ENCODE measurements at places on chromosomes 1 and 21.

- no peak for DNase-seq
Measured at GRCh38 chr1:205670150-205670446, 10.2 kb downstream of the SLC45A3 start.

DNA sequence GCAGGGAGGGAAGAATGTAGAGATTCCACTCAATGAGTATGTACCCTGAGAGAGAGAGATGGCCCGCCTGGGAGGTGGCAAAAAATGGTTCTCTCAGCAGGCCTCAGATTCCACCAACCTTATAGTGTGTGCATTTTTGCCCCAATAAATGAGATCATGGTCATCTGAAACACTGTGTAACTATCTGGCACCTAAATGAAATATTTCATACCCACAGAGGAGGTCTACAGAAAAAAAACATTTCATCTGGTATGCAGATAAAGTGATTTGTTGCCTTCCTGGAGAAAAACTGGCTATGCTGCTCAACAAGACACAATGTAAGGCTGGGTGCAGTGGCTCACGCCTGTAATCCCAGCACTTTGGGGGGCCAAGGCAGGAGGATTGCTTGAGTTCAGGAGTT, 4.9 kb downstream of the TMCO2 start:
- no peak for DNase-seq

- DNase-seq: no peak
Measured at GRCh38 chr21:33152732-33153130, 77.0 kb upstream of the IFNAR2 start.

DNA sequence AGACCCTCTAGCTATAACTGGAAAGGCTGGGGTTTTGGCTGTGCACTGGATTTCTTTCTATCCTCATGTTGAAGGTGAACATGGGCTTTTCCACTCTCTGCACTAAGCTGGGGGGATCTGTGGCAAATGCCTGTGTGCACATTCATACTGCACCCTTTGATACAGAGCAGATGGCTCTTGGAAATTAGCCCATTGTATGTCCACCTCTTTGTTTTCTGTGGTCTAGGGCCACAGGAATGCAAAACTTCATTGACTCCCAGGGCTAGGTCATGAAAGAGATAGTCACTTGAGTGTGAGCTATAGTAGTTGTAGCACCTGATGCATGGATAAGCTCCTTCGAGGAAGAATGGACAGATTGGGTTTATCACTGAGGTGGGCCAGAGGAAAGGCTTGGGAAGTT, 5.7 kb upstream of the OR14A16 start:
- no peak for DNase-seq

DNA sequence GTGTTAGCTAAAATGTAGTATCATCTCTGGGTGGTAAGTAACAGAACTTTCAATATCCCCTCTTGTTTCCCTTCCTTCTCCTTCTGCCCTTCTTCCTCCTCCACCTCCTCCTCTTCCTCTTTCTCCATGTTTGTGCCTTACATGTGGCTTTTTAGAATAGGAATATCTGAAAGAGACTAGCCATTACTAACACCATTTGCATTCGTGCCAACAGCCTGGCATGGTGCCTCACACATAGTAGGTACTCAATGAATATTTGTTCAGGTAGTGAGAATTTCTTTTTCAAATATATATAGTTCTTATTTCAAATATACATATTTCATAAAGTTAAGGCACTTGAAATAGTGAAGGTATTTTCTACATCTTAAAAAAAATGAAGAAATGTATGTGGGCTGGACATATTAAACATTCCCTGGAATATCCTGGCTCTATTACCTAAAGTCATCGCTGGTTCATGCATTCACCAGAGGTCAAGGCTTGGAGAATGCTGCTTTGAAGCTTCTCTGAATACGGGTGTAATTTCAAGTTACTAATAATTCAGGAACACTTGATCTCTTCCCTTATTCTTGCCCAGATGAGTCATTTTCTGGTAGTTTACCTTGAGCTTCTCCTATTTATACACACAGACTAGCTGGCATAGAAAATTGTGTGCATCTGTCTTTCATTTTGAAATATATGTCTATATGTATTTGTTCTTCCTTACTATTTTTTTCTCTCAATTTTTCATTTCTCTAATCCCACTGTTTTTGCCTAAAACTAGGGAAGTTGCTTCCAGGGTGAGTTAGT, 319.4 kb downstream of the TGFB2 start:
- DNase-seq: no peak

GRCh38 chr1:61399199-61399598, 316.8 kb downstream of the NFIA start:
- DNase-seq: no peak

GRCh38 chr21:17446737-17447136, 66.1 kb upstream of the CXADR start:
- no peak for DNase-seq

- no peak for DNase-seq
Measured at GRCh38 chr1:224052772-224053171, 61.1 kb upstream of the FBXO28 start.

GRCh38 chr1:20068722-20069121, 1.3 kb upstream of the PLA2G5 start:
- no peak for DNase-seq

DNA sequence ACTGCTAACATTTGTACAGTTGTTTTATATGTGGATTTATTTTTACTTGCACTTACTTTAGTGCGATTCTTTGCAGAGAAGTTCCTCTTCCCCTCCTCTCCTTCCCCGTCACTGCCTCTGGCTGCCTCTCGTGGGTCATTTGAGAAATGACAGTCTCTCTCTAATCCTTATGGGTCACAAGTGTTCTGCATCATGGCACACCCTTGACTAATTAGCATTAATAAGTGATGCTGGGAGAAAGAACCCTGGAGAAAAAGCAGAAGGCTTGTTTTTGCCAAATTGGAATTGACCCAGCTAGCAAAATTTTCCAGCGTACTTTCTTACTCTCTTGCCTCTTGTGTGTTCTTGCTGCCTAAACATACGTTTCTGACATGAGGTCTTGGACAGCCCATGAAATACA, 301.2 kb downstream of the DUSP10 start:
- DNase-seq: peak; percentile 40

DNA sequence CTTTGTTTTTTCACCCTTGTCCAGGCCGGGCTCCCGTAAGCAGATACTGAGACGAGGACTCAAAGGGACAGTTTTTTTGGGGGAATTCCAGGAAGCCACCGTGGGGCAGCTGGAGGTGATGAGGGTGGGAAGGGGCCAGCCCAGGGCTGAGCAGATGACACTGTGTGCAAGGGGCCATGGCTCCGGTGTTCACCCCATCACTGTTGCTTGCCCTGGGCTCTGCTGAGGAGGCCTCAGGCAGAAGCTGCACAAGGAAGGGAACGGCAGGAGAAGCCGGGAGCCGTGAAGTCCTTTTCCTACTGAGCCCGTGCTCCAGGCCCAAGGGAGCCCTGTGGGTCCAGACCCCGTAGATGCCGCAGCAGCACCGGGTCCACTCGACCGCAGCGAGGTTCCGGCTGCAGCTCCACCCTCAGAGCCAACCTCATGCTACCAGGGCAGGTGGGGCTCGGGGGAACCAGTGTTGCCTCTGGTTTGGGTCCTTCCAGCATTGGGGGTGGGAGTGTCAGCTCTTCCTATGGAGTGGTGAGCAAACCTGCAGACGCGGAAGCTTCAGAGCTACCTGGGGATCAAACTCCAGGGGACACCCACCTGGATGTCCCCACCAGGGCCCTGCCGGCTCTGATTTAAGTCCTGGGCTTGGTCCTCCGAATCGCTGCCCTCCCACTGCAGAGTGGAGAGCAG, 4.3 kb upstream of the CALML6 start:
- DNase-seq: no peak

- no peak for DNase-seq
Measured at GRCh38 chr1:45895406-45895805, 92.0 kb downstream of the MAST2 start.

DNA sequence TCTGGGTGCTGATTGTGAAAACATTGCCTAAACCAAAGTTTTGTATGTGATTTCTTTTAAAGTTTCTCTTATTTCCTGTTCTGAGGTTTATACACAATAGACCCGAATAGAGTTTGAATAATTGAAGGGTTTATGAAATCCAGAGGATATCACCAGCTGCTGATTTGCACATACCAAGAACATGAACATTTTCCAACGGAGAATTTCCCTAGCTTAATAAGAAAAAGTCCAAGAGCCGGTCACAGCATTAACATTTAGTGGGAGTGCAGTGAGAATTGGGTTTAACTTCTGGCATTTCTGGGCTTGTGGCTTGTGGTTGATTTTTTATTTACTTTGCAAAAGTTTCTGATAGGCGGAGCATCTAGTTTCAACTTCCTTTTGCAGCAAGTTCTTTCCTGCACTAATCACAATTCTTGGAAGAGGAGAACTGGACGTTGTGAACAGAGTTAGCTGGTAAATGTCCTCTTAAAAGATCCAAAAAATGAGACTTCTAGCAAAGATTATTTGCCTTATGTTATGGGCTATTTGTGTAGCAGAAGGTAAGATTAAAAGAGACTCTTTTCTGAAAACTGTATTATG, at the start of gene CFH:
TSS of gene CFH (plus strand) at position 407 of the 579 bp plus-strand sequence. CDS start at position 482, 75 bp downstream.
- no peak for DNase-seq

- DNase-seq: no peak
Measured at GRCh38 chr1:220767312-220768125, 19.2 kb upstream of the MTARC1 start.

DNA sequence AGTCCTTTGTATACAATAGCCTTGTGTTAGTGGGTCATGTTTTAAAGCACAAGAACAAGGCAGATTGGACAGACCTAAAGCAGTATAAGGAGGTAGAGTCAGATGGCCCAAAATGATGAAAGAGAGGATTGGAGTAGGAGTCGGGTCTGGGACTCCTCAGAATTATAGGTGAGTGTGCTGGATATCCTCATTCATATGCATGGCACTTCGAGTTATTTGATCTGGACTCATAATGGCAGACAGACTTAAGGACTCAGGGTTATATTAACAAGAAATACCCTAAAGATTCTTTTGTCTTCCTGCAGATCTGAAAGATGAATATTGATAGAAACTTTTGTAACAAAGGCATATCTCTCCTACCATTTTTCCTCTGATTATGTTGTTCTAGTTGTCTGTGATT, 92.7 kb downstream of the GABPA start:
- no peak for DNase-seq

DNA sequence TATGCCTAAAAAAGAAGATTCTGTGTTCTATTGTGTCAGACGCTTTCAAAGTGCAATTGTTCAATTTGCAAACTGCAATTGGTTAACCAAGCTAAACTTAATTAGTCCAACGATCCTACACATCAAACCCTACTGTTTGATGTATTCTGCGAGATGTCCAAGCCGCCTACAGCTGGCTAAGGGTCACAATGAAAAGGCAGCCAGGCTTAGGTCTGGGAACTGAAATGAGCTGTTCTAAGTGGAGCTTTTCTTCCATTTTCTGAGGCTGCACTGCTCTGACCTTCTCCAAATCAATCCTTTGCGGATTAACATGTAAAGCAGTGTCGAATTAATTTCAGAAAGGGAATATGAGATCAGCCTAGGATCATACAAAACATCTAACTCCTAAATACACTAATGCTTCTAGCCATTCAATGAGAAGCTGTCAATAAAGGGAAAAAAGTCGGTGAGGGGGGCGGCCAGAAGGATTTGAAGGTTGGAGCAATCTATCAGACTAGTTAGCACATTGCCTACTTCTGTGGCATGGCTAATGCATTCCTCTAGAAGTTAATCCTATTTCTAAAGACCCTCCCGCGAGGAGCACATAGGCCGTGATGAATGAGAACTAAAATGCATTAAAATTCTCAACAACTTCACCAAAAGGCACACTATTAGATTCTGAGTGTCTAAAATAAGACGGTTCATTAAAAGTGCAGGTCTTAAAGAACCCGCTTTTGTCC, 119.0 kb downstream of the SIM2 start:
- DNase-seq: no peak

GRCh38 chr1:116503546-116504307, 67.1 kb downstream of the CD58 start:
- no peak for DNase-seq

- DNase-seq: no peak
Measured at GRCh38 chr1:156928043-156928602, 7.7 kb downstream of the LRRC71 start.

- DNase-seq: no peak
Measured at GRCh38 chr1:231736464-231736863, 109.9 kb downstream of the DISC1 start.

- DNase-seq: no peak
Measured at GRCh38 chr1:6261615-6261995, 707 bp upstream of the GPR153 start.

DNA sequence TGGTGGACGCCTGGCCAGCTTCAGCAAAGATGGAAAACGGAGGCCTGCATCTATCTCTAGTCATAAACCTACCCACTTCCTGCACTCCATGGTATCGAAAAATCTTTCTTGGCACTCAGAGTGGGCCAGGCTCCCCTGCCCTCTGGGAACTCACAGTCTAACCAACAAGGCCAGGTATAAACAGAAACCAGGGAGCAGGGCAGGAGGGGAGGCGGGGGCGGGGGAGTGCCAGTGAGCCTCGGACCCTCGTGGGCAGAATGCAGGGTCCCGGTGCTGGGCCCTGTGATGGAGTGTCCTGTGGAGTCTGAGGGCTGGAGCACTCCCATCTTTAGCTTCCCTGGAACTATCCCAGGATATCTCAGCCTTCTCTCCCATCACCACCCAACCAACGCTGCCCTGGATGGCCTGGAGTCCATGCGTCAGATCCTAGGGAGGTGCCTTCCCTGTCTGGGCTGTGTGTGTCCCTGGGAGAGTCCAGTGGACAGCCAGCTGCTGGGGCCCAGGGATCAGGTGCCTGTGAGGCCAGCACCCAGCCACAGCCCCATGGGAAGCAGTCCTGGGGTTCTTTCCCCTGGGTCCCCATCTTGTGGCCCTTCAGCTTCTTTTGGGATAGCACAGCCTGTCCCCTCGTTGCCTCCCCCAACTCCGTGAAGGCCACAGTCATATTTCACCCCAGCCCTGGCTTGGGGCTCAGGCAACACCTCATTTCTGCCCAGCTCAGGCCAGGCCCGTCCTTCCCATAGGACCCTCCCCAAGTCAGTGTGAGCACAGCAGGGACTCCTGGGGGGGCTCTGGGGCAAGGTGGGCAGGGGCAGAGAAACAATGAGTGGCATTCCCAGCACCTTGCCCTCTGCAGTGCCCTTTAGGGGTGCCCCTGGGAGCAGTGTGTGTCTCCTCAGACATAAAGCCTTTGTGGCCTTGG, 1.1 kb upstream of the EPS8L3 start:
- DNase-seq: no peak

GRCh38 chr21:15014221-15014620, 50.6 kb downstream of the NRIP1 start:
- DNase-seq: no peak

- DNase-seq: no peak
Measured at GRCh38 chr1:238961790-238962189, 424.6 kb upstream of the CHRM3 start.

Data from hippocampal formation (tissue), 2 donors.